ENCODE measurements at places on chromosomes 2 and 18.

- DNase-seq: no peak
Measured at GRCh38 chr2:23637011-23637778, 252.2 kb downstream of the KLHL29 start.

DNA sequence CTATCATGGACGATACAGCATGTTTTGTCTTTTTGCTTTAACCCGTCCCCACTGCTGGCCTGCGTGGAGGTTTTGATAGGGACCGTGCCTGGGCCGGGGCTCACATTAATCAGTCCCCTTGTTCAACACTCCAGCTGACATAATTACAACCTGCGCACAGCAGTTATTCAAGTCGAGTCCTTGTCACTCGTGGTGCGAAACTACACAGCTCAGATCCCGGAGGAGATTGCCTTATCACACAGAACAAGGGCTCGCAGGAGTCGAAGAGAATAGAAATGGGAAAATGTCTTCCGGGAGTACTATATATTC, 304.4 kb downstream of the ZNF407 start:
- DNase-seq: no peak

DNA sequence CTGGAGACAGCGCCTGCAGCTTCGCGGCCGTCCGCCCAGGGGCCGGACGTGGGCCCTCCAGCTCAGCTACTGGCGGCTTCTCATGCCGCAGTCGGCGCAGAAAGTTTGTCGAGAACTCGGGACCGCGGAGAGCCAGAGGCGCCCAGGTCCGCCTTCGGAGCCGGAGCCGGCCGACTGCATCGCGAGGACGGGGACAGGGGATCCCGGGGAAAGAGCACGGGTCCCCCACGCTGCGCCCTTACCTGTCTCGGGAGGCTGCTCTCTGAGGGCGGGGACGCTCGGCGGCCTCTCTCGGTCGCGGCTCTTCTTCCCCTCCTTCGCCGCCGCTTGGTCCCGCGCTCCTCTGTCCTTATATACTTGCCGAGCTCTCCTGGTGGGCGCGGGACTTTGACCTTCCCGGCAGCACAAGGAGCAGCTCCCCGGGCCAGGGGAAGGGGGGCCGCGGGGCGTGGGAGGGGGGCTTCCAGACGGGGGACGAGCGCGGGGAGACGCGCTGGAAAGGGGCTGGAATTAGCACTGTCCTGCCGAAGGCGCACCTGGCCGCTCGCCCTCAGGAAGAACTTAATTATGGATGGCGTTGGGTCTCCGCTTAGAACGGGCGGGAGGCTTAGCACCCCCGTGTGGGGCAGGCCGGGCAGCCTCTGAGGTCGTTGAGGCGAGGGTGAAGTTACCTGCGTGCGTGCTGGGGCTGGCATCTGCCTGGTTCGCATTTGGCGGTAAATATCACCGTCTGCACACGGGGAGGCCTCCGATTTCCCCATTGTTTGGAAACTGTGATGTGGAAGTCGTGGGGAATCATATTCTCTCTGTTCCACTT, at the start of gene POMC:
Gene POMC (minus strand): TSS at position 325 of the 817 bp plus-strand sequence. CDS start 3,808 bp downstream, outside the sequence.
- peak; percentile 19 for DNase-seq

GRCh38 chr2:22934747-22935146, 450.2 kb upstream of the KLHL29 start:
- no peak for DNase-seq

DNA sequence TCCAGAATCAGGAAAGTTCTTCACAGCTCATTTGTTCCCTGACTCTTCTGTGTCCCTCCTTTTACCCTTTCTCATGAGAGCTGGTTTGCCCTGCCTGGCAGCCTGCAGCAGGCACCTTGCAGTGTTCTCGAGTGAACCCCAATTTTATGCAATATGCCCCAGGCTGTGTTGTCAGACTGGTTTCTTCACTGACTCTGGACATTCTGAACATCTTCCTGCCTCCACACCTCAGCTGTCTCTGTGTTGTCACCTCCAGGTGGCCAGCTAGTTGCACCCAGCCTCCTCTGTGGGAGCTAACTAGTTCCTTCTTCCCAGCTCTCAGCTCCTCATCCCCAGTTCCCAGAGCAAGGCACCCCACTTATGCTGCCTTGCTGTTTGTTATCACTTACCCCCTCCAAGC, 5.5 kb downstream of the SETBP1 start:
- DNase-seq: no peak

Data from activated CD4-positive, alpha-beta T cell treated with anti-CD3 and anti-CD28 coated beads, Interleukin-10, Interleukin-2, amounts not matched to agents 100 ng/mL and 50 ng/mL, durations not matched to agents 16 hours and 8 hours (primary cell).